Activated CD4-positive, alpha-beta T cell treated with anti-CD3 and anti-CD28 coated beads, Interleukin-2, amount 50 U/mL, for 24 hours (primary cell): ENCODE measurements at places on chromosomes 7 and 10.

DNA sequence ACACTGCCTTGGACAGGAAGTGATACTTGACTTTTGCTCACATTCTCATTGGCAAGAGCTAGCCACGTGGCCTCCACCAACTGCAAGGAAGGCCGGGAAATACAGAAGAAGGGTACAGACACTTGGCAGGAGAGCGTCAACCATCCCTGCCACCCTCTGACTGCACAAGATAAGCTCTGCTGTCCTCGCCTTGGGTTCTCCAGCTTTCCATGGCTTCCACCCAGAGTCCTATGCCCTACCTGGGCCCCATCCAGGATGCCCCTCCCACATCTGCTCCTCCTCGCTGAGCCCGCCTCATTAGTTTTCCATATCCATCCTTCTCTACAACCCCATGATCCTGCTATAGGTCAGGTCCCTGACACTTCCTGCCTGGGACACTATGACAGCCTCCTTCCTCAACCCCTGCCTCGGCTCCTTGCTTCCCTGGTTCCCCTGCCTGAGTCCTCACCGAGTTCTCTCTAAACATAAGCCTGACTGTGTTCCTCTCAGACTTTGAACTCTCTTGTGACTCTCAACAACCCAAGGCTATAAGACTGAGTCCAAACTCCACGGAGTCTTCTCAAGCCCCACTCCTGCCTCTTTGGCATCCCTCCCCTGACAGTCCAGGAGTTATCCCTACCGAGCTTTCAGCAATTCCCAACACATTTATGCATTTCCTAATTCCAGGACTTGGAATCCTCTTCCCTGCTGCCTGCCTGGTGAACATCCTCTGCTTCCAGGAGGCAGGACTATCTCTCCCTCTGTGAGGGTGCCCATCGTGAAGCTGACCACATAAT, 23.2 kb upstream of the GDF10 start:
- DNase-seq: no peak

DNA sequence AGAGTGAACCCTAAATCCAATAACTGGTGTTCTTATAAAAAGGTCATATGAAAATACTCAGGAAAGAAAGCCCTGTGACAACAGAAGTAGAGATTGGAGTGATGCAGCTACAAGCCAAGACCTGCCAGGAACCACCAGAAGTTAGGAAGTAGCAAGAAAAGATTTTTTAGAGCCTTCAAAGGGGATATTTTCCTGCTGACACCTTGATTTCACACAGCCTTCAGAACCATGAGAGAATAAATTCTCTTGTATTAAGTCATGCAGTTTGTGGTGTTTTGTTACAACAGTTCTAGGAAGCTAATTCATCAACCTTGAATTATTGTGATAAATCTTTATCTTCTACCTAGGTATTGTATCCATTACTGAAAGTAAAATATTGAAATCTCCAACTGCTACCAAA, 81.0 kb downstream of the HYCC1 start:
- DNase-seq: no peak

DNA sequence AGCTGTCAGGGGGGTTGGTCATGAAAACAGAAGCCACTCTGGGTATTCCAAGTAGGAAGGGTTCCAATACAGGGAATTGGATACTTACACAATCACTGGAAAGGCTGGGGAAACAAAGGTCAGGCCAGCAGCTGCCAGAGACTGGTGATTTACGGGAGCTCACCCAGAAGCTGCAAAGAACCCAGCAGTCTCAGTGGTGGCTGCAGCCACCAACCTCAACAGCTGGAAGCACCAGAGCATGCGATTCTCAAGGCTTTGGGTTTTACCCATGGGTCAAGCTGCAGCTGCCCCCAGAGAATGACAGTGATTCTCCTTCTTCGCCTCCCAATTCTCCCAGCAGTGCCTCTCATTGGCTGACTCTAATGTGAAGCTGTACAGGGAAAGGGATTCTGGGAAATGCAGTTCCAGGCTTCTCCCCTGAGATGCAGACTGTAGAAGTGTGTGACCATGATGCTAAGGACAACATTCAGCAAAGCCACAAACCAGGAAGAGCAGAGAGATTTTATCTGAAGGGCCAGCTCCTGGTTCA, 107.2 kb upstream of the TCF7L2 start:
- DNase-seq: no peak

- DNase-seq: no peak
Measured at GRCh38 chr10:75861582-75861981, 430.2 kb downstream of the LRMDA start.

GRCh38 chr7:150748376-150748775, 11.2 kb downstream of the GIMAP5 start:
- no peak for DNase-seq

GRCh38 chr7:101549734-101550133, 79.4 kb downstream of the MYL10 start:
- no peak for DNase-seq

DNA sequence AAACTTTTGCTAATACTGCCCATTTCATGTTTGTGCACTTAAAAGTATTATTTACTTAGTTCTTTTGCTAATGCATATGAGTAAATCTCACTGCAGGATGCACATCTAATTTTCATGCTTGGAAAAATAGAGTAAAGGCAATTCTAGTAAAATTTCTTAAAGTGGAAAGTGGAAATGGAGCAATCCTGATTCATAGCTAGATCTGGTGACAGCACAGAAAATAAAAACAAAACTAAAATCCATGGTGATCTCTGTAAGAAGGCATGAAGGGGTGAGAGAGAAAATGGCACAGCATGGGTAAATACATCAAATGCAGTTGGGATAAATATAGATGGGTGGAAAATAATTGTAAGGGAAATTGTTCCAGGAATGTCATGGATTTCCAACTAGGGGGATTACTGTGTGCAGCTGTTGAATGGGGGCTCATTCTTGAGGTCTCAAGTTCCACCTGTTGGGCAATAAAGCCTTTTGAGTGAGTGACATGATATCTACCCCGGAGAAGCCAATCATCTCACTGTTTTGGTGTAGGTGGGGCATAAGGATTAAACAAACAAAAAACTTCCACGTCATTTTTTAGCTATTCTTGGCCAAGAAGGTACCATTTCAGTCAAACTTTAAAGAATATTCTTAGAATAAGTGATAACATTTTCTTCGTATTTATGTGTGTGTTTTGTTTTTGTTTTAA, 1.7 kb upstream of the MCU start:
- DNase-seq: no peak

GRCh38 chr10:35456153-35456720, 119.9 kb downstream of the CCNY start:
- DNase-seq: no peak

- no peak for DNase-seq
Measured at GRCh38 chr10:93996551-93996950, 2.8 kb downstream of the PLCE1 start.

GRCh38 chr7:10973942-10974911, 555 bp downstream of the PHF14 start:
- DNase-seq: peak; percentile 6

DNA sequence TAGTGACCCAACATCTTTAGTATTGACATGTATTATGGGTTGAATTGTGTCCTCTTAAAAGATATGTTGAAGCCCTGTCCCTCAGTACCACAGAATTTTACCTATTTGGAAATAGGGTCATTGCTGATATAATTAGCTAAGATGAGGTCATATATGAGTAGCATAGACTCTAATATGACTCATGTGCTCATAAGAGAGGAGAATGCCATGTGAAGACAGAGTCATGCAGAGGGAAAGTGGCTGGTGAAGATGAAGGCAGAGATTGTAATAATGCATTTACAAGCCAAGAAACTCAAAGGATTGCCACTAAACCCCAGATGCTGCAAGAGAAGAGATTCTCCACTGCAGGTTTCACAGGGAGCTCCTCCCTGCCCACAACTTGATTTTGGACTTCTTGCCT, 496.4 kb downstream of the KIF20B start:
- DNase-seq: no peak

GRCh38 chr10:107971973-107972372, 807.5 kb upstream of the SORCS1 start:
- DNase-seq: no peak

- no peak for DNase-seq
Measured at GRCh38 chr10:114471906-114472876, 67.9 kb upstream of the AFAP1L2 start.

GRCh38 chr7:47526466-47526865, 55.4 kb downstream of the TNS3 start:
- no peak for DNase-seq

DNA sequence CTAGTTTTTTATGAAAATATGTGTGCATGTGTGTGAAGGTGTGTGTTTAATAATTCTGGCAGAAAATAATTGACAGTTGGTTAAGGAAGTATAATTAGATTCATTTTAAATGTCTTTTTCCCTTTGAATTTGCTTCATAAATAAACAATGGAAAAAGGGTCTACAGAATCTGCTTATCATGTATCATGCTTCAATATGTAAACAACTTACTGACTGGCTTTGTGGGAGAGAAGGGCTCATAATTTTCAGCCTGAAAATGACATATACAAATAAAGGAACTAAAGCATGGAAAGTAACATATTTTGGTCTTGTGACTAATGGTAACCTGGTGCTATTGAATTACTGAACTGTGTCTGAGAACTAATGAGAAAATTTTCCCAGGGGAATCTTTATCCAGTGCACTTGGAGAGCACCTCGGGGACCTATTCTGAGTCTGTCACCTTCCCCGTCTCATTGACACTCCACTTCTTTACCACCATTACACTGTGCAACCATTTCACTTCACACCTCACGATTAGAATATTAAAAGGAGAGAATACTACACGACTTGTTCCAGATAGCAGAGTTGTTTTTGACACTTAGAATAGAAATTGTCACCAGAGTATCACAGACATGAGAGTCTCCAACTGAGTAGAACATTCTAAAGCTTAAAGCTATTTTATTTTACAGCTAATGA, 298.6 kb downstream of the TFEC start:
- no peak for DNase-seq

- DNase-seq: no peak
Measured at GRCh38 chr10:80464557-80465450, 10.7 kb downstream of the TSPAN14 start.

GRCh38 chr10:67818323-67818722, 19.7 kb downstream of the DNAJC12 start:
- no peak for DNase-seq

- no peak for DNase-seq
Measured at GRCh38 chr7:127177156-127177555, 75.6 kb downstream of the GRM8 start.

DNA sequence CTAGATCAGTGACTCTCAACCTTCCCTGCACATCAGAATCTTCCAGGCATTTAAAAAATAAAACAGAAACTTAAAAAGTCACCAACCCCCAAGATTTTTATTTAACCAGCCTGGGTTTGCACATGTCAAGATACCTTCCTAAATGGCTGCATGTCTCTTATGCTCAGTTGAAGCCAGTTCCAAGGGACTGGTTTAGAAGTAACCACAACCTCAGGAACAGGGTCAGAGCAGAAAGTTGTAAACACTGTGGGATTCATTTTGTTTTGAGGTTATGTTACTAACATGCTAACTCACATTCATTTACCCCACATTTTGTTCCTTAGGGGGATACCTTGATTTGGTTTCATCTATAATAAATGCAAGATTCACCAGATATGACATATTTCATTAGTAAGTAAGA, 72.9 kb downstream of the PKD1L1 start:
- DNase-seq: no peak

DNA sequence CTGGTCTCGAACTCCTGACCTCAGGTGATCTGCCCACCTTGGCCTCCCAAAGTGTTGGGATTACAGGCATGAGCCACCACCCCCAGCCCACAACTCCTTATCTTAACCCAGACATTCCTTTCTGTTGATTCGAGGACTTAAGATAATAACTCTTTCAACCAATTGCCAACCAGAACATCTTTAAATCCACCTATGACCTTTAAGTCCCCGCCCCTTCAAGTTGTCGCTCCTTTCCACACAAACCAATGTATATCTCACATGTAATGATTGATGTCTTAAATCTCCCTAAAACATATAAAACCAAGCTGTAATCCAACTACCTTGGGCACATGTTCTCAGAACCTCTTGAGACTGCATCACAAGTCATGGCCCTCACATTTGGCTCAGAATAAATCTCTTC, 7.8 kb upstream of the ANKRD2 start:
- no peak for DNase-seq

GRCh38 chr7:44291733-44292419, 33.5 kb downstream of the CAMK2B start:
- no peak for DNase-seq

DNA sequence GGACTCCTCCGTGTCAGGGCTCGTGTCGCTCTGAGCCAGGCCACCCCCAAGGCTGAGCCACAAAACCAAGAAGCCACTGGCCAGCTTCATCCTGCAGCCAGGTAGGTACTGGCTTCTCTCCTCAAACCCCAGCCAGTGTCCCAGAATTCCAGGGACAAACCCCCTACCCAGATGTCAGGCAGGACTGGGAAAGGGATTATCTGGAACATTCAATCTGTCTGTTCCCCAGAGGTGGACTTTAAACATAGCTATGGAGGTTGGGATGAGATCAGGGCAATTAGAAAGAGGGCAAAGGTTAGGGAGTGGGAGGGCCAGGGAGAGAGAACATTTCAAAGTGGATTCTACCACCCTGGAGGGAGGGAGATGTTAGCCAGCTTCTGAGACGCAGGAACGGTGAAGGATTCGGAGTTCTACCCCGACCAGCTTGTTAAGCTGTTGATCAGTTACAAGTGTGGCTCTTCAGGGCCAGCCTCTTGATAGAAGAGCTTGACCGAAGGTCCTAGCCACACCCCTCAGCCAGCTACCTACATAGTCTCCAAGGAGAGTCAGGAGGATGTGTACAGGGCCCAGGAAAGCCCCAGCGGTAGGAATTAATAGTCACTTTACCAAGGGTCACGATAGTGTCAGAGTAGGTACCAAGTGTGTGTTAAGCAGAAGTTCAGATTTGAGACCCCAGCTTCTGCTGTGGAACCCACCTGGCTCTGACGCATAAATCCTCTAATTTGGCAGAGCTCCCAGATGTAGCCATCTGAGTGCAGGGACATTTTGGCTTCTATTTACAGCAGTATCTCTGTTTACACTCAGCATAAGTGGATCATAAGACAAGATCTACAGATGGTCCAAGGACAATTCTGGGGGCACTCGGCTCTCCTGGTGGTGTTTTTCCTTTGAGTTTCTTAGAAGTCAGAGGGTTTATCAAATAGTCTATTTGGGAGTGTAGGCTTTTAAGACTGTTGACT, at the start of gene PLA2G12B:
Gene PLA2G12B, minus strand, starts transcription at position 211 of the 959 bp plus-strand sequence. Its CDS starts 121 bp downstream, at position 90.
- no peak for DNase-seq

DNA sequence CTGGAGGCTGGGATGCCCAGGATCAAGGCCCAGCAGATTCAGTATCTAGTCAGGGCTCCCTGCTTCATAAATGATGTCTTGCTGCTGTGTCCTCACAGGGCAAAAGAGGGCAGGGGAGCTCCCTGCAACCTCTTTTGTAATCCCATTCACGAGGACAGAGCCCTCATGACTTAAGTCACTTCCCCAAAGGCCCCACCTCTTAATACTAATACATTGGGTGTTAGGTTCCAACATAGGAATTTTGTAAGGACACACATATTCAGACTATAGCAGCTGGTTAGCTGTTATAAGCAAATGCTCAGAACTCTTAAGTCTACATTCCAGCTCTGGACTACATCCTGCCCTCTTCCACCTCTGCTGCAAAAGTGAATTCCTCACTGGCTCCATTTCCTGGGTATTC, 63.0 kb downstream of the VOPP1 start:
- no peak for DNase-seq
